Activated CD4-positive, CD25-positive, alpha-beta regulatory T cell treated with anti-CD3 and anti-CD28 coated beads, Interleukin-2, amount 50 U/mL, for 24 hours (primary cell): ENCODE measurements at places on chromosomes 1 and 21.

DNA sequence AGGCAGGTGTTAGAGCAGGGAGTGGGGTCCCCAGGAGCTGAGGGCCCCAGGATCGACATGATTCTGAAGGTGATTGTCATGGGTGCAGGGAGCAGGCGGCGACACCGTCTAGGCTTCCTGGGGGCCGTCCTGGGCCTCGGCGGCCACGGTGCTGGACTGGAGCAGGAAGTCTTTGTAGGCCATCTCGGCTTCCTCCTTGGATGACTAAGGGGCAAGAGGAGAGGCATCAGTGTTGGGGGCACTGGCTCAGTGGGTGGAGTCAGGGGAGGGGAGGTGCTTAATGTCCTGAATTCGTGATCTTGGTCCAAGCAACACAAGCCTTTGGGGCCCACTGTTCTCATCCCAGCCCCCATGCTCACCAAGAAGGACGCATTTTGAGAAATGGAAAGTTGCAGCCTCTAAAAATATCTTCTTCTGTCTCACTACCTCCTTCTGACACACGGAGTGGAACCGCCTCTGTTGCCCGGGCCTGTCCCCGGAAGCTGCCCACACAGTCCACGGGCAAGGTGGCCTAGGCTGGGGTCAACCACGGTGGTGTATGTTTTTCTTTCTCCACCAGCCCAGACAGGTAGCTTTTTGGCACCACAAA lies 8.6 kb upstream of the FCMR start:
- peak; percentile 63 for ATAC-seq

DNA sequence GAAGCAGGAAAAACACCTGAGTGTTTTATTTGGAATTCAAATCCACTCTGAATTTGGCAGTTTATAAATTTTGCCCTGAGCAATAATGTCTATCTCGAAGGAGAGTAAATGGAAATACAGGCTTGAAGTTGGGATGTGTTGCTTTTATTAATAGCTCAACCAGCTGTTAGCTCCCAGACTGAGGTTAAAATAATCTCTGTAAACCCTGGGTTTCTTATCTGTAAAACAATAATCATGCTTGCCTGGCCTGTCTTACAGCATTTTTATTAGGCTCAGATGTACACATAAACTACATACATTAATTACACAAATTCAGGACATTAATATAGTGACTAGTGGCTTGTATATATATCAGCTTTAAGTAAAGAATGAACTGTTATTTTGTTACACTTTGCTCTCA lies 148.5 kb downstream of the GALNT2 start:
- no peak for ATAC-seq

GRCh38 chr1:151774256-151774922 lies 11.1 kb upstream of the MRPL9 start:
- ATAC-seq, result no peak

GRCh38 chr1:38608202-38608864 lies 251.2 kb downstream of the RRAGC start:
- no peak for ATAC-seq

- peak; percentile 49 for ATAC-seq
These were observed 588 bp downstream of the NEXN start for GRCh38 chr1:77888781-77889642.

GRCh38 chr1:167722152-167722869 lies 529 bp downstream of the MPZL1 start:
- peak; percentile 44 for ATAC-seq

GRCh38 chr1:179881642-179882252 lies 338 bp upstream of the TOR1AIP1 start:
- no peak for ATAC-seq

- no peak for ATAC-seq
These were observed 31.9 kb upstream of the SLC19A1 start for GRCh38 chr21:45574081-45574501.

- ATAC-seq, result no peak
These were observed 144.5 kb downstream of the SPATA46 start for GRCh38 chr1:162232034-162232711.

DNA sequence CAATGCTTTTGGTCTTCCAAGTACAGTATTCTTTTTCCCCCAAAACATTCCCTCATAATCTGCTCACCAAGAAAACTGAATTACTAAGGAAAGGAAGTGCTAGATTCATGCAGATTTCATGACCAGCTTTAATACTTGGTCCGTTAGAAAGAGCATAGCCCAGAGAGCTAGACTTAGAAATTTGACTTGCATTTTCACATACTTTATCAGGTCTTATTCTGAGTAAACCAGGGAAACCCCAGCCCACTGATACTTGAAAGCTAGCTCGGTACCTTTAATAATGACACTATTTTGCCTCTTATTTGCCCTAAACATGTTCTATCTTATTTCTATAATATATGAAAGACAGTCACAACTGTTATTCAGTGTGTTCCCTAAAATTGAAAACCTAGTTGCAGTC lies 204.5 kb downstream of the TTLL7 start:
- ATAC-seq, result no peak

DNA sequence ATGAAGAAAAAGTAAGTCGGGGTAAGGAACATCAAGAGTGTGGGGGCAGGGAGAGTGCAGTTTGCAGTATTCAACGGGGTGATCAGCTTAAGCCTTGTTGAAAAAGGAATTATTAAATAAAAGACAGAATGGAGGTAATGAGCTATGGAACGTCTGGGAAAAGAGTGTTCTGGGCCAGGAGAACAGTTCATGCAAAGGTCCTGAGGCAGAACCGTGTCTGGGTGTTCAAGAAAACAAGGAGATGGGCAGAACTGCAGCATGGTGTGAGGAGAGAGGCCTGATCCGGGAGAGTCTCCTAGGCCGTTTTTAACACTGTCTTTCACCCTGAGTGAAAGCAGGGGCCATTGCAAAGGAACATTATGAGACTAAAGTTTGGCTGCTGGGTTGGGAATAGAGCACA lies 20.2 kb downstream of the OVGP1 start:
- ATAC-seq, result no peak

GRCh38 chr1:164617377-164618201 lies 58.6 kb downstream of the PBX1 start:
- ATAC-seq, result no peak

DNA sequence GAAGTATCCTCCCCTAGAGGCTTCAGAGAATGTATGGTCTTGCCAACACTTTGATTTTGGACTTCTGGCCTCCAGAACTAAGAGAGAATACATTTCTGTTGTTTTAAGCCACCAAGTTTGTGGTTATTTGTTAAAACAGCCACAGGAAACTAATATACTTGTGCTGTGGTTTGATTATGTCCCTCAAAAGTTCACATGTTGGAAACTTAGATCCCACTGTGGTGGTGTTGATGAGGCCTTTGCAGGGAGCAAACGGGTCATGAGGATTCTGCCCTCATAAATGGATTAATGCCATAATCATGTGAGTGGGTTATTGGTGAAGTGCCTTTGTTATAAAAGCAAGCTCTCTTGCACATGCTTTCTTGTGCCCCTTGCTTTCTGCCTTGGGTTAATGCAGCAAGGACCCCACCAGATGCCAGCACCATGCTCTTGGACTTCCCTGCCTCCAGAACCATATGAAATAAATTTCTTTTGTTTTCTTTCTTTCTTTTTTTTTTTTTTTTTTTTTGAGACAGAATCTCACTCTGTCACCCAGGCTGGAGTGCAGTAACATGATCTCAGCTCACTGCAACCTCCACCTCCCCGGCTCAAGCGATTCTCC lies 157.3 kb downstream of the CLIC6 start:
- ATAC-seq, result no peak

GRCh38 chr21:38768471-38769063 lies 37.2 kb upstream of the ETS2 start:
- ATAC-seq, result peak; percentile 51

GRCh38 chr1:96845464-96845863 lies 123.9 kb downstream of the PTBP2 start:
- ATAC-seq, result peak; percentile 38

DNA sequence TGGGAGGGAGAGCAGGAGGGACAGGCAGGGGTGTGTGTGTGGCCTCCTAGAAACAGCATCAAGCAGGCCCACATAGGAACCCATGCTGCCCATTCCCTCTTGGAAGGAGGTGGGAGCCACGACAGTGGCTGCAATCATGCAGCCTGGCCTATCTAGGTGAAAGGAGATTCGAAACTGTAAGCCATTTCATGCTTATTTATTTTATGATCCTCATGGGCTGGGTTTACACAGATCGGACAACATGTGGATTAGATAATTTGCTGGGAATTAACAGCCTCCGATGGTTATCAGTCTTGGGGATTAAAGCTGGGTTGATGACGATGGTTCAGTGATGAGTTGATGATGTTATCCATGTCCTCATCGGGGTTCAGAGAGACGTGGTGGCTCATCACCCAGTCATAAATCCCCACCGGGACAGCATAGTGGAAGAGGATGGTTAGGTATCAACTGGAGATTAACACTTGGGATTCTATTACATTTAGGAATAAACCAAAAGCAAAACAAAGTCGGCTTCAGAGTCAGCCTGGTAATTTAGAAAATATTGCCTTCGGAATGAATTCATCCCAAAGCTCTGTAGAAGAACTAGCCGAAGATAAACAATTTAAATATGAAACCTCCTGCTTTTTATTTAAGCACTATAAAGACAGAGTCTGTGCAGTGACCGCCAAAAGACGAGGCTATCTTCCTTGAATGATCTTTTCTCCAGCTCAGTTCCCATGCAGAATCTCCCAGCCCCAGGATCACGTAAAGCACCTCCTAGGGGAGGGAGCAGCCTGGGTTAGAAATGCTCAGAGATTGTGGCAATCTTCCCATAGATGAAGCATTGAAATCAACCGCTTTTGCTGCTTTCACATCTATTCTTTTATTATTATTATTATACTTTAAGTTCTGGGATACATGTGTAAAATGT lies 252.8 kb downstream of the FOXD2 start:
- ATAC-seq, result no peak

GRCh38 chr1:99218572-99218971 lies 45.7 kb upstream of the PLPPR4 start:
- no peak for ATAC-seq

DNA sequence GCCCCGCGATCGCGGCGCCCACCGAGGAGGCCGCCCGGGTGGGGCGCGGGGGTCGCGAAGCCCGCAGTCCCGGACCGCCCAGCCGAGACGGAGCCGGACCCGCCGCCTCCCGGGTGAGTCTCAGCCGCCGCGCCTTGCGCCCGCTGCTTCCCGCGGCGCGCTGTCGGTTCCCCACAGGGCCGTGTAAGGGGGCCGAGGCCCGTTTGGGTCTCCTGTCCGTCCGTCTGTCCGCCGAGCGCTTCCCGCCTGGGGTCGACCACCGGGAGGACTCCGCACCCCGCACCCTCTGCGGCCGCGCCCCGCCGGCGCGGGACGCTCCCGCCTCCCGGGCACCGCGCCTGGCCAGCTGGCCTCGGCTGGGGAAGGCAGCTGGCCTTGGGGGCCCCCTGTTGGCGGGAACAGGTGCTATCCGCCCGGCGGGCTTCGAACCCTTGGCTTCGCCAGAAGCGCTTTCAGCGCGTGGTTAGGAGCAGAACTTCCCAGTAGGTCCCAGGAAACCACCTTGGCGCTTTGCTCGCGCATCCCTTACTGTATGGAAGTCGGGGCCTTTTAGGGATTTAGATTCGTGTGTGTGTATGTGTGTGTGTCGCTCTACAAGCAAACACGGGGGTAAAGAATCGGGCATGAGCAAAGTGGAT lies 414 bp downstream of the TMEM51 start:
- ATAC-seq, result no peak

DNA sequence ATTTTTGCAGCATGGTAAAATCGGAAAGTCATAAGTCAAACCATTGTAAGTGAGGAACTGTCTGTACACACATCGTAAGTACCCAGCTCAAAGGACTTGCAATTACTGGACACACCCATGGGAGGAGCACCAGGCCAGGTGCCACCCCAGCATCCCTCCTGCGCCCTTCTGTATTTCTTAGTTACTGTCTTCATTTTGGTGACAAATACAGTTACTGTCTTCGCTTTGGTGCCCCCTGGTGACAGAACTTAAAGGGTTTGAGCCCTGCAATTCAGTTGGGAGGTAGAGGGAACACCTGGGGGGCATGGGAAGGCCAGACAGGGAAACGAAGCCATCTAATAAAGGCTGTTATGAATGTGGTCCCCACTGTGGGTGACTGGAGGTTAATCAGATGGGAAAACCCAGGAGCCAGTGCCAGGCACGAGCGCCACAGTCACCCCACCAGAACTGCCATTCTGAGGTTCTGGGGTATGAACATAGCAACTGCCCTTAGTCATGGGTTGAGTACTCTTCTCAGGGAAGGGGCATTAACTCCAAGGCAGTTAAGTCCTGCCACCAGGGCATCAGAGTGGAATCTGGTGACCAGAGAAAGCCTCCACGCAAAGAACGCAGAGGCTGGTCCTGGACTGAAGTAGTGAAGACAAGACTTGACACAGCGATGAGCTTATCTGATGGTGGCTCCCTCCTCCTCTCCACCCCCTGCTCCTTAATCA lies 612.9 kb downstream of the PTPRU start:
- ATAC-seq, result no peak

DNA sequence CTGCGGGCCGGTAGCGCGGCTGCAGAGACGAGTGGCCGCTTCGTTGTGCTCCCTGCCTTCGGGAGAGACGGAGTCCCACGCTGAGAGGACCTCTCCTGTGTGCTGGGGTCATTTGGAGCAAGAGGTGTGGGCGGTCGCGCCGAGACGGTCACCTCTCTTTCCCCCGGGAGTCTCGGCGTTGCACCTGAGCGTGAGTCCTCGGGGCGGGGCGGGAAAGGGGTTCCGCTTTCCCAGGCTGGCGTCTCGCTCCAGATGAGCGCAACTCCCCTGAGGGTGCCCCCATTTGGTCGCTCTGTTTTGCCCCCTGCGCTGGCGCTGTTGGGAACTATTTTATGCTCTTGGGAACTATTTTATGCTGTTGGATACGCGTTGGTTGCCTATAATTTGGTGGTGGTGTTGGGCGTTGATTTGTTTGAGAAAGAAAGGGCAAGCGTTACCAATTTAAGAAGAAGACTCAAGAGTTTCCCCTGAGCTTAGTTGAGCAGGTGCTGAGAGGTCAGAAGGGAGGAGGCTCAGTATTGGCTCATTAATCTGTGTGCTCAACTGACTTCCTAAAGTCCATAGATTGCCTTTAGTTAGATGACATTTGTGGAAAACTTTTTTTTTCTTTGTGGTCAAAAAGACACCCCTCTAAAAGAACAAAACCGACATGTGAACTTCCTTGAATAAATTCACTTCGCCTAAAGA lies 683 bp downstream of the LRRC8B start:
- ATAC-seq, result peak; percentile 2

GRCh38 chr1:72636631-72637030 lies 354.3 kb upstream of the NEGR1 start:
- ATAC-seq, result no peak

DNA sequence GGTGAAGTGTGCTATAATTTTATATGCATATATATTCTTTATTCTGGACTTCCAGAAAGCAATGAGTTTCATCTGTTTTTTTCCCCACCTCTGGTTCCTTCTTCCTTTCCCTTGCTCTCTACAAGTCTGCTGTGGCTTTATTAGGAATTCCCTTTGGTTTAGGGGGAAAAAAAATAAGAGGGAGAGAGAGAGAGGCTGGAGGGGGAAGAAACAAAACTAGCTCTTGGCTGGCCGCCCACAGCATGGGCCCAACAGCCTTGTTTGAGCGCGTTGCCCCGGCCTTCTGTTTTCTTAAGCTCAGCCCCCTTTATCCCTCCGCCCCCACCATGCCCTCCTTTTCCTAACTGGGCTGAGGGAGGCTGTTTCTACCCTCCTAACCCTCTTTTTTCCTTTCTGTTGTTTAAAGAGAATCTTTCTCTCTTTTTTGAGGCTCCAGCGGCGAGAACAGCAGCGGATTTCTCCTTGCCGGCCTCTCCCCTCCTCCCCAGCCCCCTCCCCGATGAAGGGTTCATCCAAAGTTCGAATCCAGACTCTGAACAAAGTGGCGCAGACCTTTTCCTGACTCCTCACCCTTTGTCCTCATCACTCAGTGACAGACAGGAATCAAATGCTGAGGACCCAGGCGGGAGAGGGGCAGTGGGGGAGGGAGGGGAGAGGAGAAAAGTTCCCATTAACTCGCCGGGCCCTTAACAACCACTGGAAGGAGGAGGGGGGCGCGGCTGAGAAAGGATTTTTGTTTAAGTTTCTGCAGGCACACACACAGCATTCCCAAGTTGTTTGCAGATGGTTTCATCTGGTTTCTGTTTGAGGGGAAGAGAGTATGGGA lies 29.7 kb downstream of the PBX1 start:
- no peak for ATAC-seq
